ENCODE measurements at places on chromosomes 13 and 19.

- DNase-seq, result peak; percentile 72
These were observed 255.0 kb upstream of the SLITRK1 start for GRCh38 chr13:84137292-84137691.

DNA sequence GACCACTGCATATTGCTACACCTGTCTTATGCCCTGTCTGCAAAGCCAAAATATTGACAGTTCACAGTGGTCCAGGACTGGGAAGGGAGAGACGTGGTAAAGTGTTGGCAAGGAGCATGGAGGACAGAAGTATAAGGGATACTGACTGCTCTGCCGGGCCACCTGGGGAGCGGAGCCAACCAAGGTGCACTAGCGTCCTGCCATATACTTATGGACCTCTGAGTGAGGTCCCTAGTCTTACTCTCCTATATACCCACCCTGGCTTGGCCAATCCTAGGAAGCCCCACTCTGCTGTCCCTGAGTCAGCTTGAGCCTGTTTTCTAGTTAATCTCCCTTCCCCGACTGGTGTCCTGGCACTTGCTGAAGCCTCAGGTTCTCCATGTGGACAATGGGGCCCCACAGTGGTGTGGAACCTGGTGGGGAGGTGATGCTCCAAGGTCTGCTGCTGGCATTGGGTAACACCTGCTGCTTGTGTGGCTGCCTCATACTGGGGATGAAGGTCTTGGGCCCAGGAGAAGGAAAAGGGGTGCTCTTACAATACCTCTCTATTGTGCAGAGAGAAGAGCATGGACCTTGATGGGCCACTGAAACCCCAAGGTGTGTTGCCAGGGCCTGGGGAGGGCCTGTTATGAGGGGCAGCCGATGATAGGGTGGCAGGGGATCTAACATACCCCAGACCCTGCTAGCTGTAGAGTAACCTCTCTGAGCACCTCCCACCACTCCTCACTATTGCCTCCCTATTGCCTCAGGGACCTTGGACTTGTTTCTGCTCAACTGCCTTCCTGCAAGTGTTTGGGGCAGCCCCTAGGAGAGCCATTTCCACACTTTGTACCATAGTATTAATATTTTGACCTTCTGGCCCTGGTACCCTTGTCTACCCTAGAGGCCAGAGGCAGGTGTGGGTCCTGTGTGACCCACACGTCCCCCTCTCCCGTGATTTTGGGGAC, 6.7 kb upstream of the TRIM28 start:
- DNase-seq, result peak; percentile 3

- DNase-seq, result no peak
These were observed 4.1 kb downstream of the KANK2 start for GRCh38 chr19:11192957-11193939.

GRCh38 chr19:18053576-18054219, 33.0 kb downstream of the IL12RB1 start:
- DNase-seq, result no peak

GRCh38 chr19:11324079-11324661, 15.3 kb downstream of the RAB3D start:
- DNase-seq, result peak; percentile 90

GRCh38 chr13:28455580-28456194, 39.2 kb downstream of the FLT1 start:
- DNase-seq, result no peak

GRCh38 chr13:30864433-30865122, 41.5 kb upstream of the MEDAG start:
- no peak for DNase-seq

GRCh38 chr19:57245959-57246358, 5.5 kb downstream of the ZNF805 start:
- DNase-seq, result no peak

Measured in hematopoietic multipotent progenitor cell treated with erythropoietin and hydrocortisone succinate and interleukin-3 and kit ligand, for 6 days (in vitro differentiated cells).